ENCODE measurements at places on chromosomes 7 and 10.

- DNase-seq: no peak
Observed at GRCh38 chr7:40793132-40793531, 658.3 kb downstream of the SUGCT start.

- DNase-seq: no peak
Observed at GRCh38 chr7:69775231-69775771, 177.0 kb downstream of the AUTS2 start.

GRCh38 chr10:33064706-33065105 lies 106.7 kb upstream of the ITGB1 start:
- DNase-seq: no peak

DNA sequence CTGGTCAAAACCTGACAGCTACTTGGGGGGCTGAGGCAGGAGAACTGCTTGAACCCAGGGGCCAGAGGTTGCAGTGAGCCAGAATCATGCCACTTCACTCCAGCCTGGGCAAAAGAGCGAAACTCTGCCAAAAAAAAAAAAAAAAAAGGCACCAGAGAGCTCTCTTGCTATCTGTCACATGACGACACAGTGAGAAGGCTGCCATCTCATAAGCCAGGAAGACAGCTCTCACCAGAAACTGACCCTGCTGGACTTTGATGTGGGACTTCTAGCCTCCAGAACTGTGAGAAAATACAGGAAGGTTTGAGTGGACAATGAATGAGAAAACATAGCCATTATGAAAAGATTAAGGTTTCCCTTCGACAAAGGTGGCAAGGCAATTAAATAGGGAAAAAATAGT lies 51.1 kb upstream of the KCNIP2 start:
- no peak for DNase-seq

DNA sequence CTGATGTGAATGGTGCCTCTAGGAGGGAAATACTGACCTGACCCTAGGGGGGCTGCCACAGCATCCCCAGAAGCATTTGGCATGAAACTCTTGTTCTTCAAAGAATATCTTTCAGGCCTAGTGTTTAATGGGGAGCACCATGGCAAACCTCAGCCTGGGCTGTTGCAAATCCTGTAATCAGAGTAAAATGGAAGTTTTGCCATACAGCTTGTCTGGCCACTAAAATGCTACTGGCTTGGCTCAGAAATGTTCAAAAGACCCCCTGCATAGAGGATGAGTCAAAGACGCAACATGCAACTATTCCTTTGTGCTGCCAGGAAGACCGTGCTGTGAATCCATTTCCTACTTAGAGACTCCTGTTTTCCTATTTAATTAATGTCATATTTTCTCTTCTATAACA lies 26.7 kb downstream of the HECW1 start:
- no peak for DNase-seq

GRCh38 chr10:5644930-5645329 lies 21.5 kb downstream of the ASB13 start:
- DNase-seq: no peak
